ENCODE measurements at places on chromosomes 1 and 21. TPM values are rescaled to one million over a fixed set of nuclear protein-coding genes. Genes with fewer than 3 reads are reported as not detected.

Gene OR2L2
- total RNA-seq, result not detected

Gene FNDC5
- 1.3 TPM for total RNA-seq

Gene CCT3
- total RNA-seq, result 619 TPM

Gene NR1I3
- total RNA-seq, result not detected

Gene HSD3B1
- total RNA-seq, result not detected

Gene ALG14
- 6.4 TPM for total RNA-seq

Gene CFAP141
- not detected for total RNA-seq

Gene AMY1B
- total RNA-seq, result not detected

Gene OR6N1
- not detected for total RNA-seq

Gene CD5L
- not detected for total RNA-seq

DNA sequence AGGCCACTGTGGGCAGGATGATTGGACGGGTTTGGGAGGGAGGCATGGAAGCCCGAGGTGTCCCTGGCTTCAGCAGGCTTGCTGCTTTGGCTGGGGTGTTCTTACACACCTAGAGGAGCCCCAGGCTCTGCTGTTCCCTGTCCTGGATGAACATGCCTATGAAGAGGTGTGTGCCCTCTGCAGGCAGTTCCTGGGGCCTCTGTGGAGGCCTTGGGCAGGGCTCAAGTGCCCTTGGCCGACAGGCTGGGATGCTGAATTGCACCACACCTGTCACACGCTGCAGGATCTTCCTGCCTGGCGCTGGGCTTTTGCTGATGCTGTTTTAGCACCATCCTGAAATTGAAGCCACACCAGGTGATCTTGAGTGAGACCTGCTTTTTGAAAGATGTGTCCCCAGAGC lies 415.0 kb upstream of the VAMP3 start:
- DNase-seq, result no peak

DNA sequence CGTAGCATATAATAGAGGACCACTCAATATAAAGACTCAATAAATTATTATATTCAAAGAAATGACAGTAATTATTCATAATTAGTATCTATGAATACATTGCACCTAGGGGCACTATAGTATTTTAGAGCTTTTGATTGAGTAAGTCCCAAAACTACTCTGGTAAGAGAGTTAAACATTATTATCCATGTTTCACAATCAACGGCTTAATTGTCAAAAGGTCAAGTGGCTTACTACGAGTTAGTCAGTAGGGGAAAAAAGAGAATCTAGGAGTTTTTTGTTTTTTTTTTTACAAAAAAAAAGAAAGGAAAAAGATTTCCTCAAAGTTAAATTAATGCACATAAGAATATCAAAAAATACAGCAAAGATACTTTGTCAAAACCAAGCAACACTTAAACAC lies 20.4 kb upstream of the LAMC1 start:
- DNase-seq, result peak; percentile 35

DNA sequence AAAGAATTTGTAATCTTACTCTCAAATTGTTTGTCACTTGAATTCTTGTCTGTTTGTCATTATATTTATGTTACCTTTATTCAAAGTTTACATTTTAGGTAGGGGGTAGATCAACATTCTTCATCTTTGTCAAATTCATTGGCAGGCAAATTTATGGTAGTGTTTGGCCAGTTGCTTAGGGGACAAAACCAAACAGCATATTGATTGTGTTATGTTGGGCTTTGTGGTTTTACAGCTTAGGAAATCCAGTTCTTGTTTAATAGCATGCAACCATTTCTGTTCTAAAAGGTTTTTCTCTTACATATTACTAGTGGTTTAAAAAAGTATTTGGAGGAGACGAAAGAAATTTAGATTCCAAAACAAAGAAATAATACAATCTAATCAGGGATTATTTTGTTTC lies 91.4 kb downstream of the HMCN1 start:
- DNase-seq, result no peak

- DNase-seq, result no peak
Measured at GRCh38 chr1:190250368-190250767, 227.3 kb downstream of the BRINP3 start.

DNA sequence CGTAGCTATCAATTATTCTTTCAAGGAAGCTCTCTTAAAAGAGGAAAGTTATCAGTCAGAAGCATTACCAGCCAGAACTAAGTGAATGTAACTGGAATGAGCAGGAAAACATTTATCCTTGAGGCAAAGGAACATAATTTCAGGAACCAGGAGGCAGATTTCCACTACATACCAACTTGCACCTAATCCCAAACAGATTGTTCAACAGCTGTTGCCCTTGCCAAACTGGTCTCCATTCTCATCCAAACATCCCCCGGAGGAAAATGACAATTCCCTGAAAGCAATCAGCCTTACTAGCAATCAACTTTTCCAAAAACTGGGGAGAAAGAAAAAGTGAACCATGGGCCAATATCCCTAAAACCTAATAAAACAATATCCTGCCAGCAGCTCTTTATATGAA lies 35.0 kb downstream of the ENAH start:
- DNase-seq, result no peak

DNA sequence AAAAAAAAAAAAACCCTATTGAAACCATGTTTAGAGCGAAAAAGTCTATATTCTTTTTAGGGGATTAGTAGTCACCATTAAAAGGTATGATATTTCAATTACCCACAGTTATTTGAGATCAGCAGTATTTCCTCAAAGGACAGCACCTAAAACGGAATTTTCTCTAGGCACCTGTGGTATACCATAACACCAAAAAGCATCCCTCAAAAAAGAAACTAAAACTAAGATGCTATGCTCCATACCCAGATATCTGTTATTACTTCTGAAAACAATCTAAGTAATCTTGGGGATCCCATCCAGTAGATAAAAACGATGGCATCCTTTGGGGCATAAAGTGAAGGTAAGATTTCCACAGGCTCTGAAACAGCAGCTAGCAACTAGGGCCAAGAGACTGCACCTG lies 89.0 kb downstream of the RERE start:
- DNase-seq, result no peak

DNA sequence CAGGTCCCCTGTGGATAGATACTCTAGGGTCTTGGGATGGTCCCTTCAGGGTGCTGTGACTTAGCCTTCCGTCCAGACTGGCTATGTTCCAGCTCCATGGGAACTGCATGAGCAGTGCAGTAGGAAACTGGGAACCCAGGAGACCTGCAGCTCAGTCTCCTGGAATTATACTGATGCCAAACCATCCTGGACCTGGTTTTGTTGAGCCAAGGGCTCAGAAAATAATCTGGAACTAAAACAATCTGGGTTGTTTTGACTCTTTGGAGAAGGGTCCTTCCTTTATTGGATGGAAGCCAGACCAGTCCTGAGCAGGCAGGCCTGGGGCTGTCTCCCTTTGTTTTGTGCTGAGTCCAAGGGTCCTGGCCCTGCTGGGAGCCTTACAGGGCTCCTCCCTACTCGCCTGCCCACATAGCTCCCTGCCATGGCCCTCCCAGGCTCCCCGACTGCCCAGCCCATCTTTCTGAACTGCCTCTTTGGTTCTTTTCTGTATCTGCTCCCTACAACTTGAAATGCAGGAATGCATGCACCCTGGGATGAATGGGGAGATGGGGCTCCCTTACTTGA lies 1.2 kb downstream of the IPO13 start:
- DNase-seq, result no peak

- peak; percentile 96 for DNase-seq
Measured at GRCh38 chr1:155063550-155064110, at the start of gene EFNA4. Gene EFNA4 (plus strand): TSS chr1:155063740. CDS start chr1:155063824, 84 bp downstream.

DNA sequence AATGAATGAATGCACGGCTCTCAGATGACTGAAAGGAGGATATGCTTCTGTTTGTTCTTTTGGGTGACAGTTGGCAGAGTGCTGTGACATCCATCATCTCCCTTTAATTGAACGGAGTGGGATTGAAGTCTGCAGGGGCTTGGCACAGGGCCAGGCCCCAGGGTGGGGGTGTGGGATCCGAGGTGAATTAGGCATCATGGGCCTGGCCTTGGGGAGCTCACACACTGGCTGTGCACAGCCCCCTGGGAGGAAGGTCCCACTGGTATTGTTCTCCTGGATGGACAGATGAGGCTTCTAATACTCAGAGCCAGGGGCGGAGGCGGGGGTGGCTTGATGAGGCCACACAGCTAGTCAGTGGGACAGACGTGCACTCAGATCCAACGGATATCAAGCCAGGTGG lies 19.3 kb downstream of the EPHB2 start:
- no peak for DNase-seq

GRCh38 chr1:247332215-247332622 lies 552 bp upstream of the ZNF496 start:
- DNase-seq, result peak; percentile 58

DNA sequence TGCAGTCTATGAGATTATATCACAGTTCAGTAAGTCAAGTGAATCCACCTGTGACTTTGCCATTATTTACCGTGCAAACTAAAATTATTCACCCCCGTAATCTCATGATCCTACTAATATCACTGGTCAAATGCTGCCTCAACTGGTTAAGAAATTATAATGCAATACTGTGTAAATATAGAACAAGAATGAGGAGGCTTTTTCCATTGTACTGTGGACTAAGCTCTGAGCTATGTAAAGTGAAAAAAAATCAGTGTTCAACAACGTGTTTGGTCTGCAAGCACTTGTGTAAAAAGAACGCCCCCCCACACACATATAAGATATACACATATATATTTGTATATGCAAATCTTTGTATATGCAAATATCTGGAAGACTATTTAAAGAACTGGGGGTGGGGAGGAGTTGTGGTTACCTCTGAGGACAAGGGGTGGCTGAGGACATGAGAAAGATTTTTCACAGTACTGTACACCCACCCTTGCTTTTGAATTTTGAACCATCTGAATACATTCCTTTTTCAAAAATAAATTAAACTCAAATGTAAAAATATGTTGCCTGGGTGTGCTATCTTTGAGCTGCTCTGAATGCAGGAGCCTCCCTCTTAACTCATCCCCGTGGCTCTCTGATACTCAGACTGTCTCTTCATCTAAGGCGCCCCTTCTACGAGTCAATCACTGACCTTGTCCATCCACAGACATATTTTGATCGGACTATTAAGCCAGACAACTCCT lies 57.0 kb downstream of the PTP4A2 start:
- DNase-seq, result no peak

DNA sequence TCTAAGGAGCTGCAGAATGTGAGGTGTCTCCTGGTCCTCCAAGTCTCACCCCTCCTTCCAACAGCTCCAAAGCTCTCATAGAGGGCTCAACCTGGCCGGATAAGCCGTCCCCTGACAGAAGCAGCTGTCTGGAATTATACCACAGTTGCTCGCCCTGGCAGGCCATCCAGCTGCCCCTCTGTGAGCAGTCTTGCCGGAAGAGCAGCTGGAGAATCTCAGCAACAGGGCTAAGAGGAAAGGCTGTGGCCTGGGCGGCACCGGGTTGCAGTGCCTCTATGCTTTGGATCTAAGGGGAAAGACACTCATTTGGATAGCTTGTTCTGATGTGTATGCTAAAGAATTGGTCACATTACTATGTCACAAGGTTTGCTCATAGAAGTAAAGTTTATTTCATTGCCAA lies 12.4 kb downstream of the TMCC2 start:
- DNase-seq, result no peak

DNA sequence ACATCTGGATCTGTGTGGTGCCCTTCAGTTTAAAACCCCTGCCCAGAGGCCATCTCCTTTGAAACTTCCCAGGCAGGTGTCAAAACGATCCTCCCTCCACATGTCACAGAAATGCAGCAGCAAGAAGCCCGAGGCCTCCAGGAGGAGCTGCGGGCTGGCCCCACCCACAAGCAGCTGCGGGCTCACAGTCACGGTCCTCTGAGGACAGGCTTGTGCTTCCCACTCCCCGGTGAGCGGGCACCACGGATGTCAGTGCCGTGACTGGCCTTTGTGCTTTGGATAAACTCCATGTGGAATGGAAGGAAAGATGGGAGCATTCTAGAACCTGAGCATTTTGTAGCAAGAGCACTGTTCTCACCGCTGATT lies 65.8 kb downstream of the SIK1 start:
- DNase-seq, result no peak

GRCh38 chr1:148379170-148379500 lies 104.0 kb downstream of the PPIAL4G start:
- DNase-seq, result no peak

- no peak for DNase-seq
Measured at GRCh38 chr21:46065215-46065913, 32.5 kb upstream of the COL6A2 start.

DNA sequence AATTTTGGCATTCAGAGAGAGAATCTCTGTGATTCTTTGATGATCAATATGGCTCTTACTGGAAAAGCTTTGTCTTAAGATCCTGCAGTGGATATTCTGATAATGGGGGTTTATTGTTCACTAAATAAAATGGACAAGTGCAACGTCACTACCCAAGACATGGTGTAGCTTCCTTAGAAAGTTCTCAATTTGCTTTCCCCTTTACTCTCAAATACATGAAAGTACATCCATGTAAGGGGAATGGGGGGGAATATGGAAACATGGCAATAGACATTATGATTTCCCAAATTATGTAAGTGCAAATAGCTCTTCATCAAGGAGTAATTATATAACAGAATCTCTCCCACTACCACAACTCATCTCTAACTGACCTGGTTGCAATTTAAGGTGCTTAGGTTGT lies 126.3 kb upstream of the DPYD start:
- no peak for DNase-seq

DNA sequence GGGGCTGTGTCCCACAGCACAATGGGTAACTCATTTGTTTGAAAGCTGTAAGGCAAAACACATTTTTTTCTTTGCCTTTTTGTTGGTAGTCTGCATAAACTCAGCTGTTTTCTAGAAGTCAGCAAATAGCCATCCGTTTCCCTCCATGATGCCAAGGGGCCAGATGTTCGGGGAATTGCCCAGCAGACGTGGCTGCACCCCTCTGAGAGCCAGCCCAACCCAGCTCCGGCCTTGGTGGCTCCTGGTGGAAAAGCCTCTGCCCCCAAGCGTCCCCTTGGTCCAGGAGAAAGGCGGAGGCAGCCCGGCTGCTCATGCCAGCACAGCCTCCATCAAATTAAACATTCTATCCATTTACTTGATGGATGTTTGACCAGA lies 58.4 kb upstream of the ADARB1 start:
- no peak for DNase-seq

DNA sequence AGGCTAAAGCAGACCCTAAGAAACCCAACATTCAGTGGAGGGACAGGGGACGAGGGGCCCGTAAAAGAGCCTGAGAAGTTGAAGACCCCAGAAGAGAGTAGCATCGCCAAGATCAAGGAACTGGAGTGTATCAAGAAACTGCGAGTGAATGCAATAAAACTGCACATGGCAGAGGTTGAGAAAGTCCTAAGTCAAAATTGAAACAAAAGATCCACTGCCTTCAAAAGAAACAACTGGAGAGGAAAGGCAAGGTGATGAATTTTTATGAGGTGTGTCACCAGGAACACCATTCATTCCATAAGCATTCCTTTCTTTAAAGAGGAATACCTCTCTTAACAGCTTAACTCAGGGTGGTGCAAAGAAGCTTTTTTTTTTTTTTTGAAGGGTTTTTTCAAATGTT lies 38.3 kb upstream of the ADORA3 start:
- DNase-seq, result no peak

- no peak for DNase-seq
Measured at GRCh38 chr21:35197191-35197590, 148.1 kb upstream of the RUNX1 start.

- no peak for DNase-seq
Measured at GRCh38 chr1:244067893-244068292, 16.8 kb downstream of the ZBTB18 start.

All from A673 (cell line).